Naive thymus-derived CD8-positive, alpha-beta T cell (primary cell): ENCODE measurements at places on chromosomes 16 and 17.

DNA sequence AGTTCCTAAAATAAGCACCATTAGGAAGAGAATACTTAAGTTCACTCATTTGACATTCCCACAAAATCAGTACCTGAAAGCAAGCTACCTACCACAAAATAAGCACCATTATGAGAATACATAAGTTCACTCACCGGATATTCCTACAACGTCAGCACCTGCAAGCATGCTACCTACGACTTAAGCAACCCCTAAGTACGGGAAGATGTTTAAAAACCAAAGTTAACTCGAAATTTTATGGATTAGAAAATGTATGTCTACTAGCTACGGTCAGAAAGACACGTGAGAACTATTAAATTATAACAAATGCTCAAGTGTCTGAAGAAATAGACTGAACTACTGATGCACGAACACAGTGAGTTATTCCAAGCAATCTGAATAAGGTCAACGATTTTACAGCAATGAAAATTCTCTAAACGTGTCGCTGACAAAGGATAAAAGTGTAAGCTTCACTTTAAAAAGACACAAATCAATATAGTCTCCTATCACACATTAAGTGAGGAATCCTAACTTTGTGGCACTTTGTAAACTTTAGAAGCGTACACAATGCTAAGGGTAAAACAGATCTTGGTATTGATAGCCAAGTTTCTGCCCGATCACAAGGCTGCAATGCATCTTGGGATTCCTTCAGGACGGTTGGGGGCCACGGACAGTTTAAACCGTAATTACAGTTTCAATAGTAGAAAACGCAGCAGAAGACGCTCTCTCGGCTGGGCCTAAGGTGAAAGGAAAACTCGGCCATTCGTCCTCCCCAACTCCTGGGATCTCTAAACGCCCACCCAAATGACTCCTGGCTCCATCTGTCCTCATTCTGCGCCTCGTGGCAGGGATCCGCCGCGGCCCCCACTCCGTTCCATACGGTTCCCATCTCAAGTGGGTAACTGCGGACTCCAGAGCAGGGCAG lies 1.3 kb downstream of the GSPT1 start:
- no peak for DNase-seq

DNA sequence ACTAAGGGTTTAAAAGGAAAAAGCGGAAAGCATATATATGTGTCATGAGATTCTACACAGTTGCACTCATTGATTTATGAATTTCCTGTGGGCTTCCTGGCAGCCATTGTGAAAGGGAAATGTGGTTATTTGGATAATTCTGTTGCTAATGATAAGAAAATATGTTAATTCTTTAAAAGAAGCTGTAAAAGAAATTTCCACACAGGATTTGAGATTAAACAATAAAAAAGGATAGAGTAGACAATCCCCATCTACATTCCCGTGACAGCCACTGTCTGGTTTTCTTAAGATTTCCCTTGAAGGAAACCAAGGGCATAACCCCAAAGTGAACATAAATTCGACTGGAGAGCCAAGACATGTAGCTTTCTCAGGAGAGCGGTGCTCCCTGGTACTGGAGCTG lies 397.5 kb downstream of the CPPED1 start:
- no peak for DNase-seq

DNA sequence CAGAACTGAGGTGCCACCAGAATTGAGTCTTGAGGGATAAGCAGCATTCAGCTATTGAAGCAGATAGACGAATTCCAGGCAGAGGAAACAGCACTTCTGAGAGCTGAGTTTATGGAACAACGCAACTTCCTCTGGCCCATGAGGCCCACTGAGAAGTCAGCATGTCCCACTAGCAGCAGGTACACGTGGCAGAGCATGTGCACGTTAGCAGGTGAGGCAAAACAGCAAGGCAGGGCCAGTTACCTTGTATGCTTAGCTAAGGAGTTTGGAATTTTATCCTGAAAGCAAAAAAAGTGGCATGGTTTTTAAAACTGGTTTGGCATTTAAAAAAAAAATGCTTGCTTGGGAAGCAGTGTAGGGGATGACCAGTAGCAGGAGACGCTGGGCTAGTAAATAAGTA lies 305.6 kb downstream of the CPPED1 start:
- DNase-seq: no peak

DNA sequence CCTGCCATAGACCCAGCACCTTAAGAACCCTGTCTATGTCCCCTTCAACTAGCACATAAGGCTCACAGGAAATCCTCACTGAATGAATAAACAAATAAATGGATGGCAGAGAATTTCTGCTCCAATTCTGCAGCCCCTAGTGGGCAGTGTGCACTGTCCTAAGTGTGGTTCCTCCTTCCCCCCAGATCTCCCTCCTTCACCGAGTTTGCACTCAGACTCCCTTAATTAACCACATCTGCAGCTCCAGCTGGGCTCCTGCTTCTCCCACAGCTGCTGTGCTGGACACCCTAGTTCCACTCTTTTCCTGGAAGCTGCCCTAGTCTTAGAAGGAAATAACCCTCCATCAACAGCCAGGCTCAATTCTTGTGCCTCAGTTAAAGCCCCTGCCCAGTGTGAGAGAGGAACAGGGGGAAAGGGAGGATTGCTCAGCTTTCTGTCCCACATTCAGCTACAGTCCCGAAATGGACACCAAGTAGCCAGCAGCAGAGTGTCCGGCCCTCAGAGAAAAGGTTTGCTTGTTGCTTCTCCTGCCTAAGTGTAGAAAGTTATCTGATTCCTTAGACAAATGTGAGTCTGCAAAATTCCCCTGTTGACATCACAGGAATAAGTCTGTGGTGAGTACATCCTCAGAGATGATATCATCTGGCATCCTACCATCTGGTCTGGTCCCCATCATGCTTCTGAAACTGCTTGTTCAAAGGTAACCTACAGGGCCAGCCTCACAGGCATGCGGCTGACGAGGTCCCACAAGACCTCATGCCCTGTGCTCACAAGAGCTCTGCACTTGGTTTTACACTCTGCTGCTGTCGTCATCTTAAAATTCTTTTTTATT lies 12.3 kb downstream of the LRRC3C start:
- peak; percentile 48 for DNase-seq

GRCh38 chr17:7823581-7824001 lies 10.4 kb upstream of the KDM6B start:
- no peak for DNase-seq

GRCh38 chr16:52318302-52319009 lies 228.5 kb downstream of the TOX3 start:
- DNase-seq: no peak
